NCI-H1930 (cell line): ENCODE measurements at places on chromosomes 13 and 19.

DNA sequence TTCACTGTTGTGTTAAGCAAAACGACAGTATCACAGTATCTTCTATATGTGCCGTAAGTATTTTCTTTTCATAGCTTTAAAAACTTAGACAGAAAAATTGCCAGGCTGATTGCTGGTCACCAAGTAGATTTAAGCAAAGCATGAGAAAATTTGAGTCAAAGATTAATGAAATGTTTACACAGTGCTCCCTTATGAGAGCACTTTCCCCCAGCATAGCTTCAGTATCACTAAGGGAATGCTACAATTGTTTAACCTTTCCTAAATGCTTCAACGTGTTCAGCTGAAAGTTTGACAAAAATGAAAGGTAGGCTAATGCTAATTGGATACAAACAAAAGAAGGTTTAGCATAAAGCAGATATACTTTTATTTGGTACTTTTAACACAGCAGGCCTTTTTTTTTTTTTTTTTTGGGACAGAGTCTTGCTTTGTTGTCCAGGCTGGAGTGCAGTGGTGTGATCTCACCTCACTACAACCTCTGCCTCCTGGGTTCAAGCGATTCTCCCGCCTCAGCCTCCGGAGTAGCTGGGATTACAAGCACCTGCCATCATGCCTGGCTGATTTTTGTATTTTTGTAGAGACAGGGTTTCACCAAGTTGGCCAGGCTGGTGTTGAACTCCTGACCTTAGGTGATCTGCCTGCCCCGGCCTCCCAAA is 23.4 kb downstream of the PCCA start:
- no peak for DNase-seq

DNA sequence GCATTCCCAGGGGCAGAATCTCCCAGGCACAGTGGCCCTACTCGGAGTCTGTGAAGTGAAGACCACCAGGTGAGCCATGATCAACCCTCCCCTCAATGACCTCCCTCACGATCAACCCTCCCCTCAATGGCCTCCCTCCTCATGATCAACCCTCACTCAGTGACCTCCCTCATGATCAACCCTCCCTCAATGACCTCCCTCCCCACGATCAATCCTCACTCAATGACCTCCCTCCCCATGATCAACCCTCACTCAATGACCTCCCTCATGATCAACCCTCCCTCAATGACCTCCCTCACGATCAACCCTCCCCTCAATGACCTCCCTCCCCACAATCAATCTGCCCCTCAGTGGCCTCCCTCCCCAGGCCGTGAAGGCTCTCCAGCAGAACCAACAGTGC is 32.1 kb downstream of the SBNO2 start:
- no peak for DNase-seq

DNA sequence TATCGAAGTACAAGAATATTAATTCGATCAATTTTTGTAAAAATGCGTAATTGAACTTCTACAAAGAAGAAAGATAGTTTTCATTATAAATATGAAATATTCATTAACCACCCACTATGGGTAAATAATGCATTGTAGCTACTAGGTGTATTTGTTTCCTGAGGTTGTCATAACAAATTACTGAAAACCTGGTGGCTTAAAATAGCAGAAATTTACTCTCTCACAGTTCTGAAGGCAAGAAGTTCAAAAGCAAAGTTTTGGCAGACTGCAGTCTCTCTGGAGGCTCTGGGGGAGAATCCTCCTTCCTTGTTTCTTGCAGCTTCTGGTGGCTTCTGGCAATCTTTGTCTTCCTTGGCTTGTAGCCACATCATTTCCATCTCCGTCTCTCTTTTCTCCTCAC is 99.2 kb upstream of the MIR17HG start:
- no peak for DNase-seq

GRCh38 chr19:14418856-14419105 is 360 bp downstream of the DDX39A start:
- DNase-seq, result no peak

DNA sequence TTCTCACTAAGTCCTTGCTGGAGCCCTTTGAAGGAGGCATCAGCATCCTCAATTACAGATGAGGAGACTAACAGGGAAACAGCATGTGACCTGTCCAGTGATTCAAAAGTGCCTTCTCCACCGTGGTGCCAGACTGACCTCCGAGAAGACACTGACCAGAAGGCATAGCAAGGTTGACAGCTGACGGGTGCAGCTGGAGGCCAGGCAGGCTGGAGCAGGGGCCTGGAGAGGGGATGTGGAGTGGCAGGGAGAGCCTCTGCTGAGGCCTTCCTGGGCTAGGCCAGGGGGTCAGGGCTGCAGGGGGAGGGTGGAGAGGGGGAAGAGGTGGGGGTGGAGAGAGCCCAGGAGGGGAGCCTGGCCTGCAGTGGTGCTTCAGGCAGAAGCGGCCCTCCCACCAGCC is 66.3 kb downstream of the KCTD15 start:
- DNase-seq, result no peak

DNA sequence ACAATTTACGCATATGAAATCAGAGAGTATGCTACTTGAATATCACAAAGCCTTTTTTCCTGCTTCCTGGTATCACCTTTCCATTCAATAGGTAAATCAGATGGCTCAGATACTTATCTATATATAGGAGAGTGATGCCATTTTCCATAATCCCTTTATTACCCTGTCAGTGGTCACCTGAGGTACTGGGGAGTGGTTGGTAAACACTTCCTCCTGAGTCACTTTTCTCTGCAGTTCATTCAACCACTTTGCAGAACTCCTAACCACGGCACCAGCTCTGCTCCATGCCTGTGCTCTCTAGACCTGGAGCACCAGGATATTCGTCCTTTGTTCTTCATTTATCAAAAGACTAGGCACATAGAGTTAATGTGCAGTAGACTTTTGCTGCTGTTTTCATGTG is 748.5 kb upstream of the KLHL1 start:
- DNase-seq, result no peak

DNA sequence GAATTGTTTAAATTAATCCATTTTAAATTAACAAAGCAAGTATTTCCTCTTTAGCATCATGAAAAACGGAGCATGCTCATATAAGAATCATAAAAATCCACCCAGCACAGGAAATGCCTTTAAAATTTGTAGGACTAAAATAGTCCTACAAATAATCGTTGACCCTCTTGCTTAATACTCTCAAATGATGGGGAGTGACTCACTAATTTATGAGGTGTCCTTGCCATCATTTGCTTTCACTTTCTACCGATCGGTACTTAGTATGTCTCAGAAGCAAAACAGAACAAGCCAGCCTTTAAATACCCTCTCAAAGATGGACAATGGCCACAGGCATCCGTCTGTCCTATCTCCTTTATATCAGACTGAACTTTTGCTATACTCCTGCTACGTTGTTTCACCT is 97.2 kb downstream of the SUCLA2 start:
- DNase-seq, result no peak

DNA sequence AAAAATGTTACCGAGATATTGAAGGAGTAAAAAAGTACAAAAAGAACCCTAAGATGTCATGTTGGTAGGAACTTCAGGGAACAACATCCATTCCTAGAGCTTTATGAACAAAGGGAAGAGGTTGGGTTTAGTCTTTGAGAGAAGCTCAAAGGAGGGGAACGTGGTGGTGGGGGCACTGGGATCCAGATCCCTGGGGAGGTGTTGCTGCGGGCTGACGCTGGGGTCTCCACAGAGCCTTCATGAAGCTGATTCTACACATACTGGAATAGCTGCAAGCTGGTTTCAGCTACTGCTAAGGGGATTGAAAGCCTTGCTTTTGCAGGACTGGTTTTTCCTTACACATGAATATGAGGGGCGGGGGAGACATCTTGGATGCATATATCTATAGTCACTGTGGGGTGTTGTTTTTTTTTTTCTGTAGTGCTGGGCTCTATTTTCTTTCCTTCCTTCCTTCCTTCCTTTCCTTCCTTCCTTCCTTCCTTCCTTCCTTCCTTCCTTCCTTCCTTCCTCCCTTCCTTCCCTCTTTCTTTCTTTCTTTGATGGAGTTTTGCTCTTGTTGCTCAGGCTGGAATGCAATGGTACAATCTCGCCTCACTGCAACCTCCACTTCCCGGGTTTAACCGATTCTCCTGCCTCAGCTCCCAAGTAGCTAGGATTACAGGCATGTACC is 6.5 kb upstream of the MZF1 start:
- DNase-seq, result no peak

DNA sequence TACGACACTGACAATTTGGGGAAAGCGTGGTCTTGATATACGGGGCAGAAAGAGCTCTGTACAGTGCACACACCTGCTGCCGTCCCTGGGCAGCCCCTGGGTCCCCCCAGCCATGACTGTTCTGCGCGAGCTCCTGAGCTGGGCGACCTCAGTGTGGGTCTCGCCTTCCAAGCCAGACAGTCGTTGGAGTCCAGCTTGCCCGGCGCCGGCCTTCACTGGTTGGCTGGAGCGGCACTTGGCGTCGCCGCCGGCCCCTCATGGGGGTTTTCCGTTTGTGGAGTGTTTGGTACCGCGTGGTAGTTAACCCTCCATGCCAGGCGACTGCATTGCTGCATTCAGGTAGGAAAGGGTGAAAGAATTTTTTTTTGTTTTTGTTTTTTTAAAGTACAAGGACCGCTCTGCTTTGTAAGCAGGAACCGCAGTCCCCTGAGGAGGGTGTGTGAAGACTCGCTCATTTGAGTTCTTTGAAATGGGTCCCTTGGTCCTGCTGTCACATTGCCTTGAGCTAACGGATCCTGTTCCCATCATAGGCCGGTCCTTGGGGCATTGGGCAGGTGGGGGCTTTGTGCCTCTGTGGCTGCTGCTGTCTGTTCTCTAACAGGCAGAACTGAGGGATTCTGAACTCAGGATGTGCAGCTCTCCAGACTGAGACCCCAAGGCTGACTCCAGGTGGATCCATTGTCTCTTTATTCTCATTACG is 10.8 kb upstream of the RPS15 start:
- no peak for DNase-seq

DNA sequence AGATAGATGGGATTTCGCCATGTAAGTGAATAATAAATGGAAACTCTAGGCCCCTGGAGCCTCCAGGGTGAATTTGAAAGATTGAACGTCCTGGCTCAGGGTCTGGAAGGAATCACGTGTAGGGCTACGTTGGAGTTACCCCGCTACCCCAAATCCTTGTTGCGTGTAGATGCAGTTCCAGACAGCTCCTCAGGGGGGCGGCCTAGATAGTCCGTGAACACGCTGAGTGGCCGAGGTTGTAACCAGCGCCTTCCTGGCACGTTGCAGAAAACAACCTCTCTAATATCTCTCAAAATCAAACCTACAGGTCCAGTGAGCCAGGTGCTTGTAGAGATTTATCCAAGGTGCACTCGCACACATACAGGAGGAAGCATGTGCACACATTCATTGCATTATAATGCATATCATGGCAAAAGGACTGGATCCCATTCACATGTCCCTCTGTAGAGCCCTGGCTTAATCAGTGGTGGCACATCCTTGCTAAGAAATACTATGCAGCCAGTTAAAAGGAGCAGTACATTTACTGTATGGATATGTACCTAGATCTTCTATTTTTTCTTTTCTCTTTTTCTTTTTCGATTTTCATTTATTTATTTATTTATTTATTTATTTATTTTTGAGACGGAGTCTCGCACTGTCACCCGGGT is 2.5 kb upstream of the KEAP1 start:
- DNase-seq, result no peak
